Motor neuron (in vitro differentiated cells): ENCODE measurements at places on chromosomes 16 and 17. TPM values are rescaled to one million over a fixed set of nuclear protein-coding genes. Genes with fewer than 3 reads are reported as not detected.
A peak's percentile ranks its signal among the peaks of the same experiment; 100 is the strongest.

DNA sequence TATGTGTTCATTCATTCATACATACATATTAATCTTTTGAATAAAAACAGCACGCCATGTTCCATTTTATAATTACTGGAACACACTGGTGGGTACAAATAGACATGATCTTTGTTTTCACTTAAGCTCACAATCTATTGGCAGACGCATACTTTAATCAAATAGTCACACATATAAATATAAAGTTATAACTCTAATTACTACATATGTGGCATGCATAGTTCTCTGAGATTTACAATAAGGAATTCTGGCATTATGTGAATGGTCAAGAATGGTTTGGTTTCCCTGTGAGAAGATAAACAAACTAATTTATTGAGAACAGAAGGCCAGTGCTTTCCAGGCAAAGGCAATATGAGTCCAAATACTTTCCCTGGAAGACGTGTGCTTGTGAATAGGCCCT is 576.2 kb downstream of the CDH8 start:
- ATAC-seq, result no peak

GRCh38 chr16:11742093-11742535 is 543 bp downstream of the TXNDC11 start:
- peak; percentile 17 for ATAC-seq

DNA sequence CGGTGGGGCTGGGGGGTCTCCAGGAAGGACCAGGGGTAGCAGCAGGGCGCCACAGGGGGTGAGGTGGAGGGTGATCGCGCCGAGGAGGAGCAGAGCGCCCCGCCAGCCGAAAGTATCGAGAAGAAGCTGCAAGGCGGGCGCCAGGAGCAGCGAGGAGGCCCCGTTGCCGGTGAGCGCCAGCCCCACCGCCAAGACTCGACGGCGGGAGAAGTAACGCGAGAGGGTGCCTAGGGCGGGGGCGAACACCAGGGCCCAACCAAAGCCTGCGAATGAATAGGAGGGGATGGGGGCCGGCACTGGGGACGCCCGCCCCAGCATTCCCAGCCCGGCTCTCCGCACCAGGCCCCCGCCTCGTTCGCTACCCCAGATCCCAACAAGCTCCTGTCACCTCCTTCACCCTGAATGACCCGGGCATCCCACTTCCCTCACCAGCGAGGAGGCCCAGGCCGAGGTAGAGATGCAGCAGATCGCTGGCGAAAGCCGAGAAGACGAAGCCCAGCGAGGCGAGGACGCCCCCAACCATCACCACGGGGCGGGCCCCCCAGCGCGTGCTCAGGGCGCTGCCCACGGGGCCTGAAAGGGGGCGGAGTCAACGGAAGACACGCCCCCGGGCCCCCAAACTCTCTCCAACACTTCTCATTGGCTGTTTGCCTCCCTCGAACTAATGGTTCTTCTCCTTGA is 1.3 kb downstream of the SLC16A11 start:
- ATAC-seq, result no peak

The GRB7 gene
- 0.97 and 2.0 TPM in 2 replicates for total RNA-seq
